Stimulated activated CD4-positive, alpha-beta T cell treated with anti-CD3 and anti-CD28 coated beads, Interleukin-1b, Interleukin-23, amount 100 ng/mL, for 4 hours (primary cell): ENCODE measurements at places on chromosomes 6 and 20.

GRCh38 chr20:22652681-22653588, 68.6 kb upstream of the FOXA2 start:
- no peak for DNase-seq

DNA sequence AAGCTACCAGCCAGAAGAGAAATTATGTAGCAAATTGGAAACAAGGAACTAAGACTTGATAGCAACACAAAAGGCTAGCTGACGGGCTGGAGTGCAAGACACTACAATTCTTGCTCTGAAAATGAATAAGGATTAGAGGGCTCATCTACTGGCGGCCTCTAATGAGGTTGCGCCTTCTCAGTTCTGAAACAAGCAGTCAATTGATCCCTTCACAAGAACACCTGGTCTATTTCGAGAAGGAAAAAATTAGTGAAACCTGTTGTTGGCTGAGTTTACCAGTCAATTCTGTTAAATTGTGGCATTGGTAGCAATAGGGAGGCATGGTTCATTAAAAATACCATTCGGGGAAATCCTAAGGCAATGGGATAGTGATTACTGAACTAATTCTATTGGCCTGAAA, 74.8 kb upstream of the JARID2 start:
- DNase-seq, result no peak

DNA sequence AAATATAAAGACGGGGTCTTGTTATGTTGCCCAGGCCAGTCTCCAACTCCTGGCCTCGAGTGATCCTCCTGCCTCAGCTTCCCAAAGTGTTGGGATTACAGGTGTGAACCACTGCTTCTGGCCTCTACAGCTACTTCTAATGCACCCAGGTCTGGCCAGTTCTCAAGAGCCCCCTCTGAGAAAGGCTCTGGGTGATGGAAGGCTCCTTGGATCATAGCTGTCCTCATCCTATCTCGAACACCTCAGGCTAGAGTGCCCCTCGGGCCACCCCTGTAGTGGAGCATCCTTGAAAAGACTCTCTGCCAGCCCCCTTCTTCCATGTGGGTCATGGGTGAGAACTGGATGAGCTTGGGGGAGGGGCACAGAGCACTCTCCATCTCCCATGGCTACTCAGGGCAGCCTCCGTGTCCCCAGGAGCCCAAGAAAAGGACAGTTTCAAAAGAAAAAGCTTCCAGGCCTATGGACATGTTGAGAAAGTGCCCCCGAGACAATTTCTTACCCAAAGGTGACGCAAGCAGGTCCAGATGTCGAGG, 714 bp upstream of the MYLK2 start:
- DNase-seq, result no peak

DNA sequence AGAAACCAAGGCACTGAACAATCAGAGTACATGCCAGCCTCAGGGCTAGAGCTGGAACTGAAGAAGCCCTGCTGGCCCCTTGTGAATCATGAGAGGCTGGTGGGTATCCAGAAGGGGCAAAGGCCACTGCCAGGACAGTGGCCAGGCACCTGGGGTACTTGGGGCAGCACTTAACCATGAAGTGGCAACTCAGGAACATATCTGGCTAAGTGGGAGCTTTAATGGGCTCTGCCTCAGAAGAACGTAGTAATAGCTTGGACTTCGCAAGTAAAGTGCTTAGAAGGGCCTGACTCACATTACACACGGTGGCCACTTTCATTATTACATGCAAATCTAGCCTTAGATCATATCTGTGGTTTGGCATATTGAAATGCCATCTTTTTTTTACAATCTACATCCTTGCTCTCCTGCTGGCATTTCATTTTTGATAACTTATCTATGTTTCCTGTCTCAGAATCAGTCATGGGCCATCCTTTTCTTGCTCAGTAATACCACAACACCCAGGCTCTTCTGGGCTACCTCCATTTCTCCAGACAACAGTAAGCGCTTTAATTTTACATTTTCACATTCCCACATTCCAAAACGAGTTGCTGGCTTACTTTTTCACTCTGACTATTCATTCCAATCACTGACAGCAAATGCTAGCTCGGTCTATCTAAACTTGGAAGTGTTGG, 21.6 kb downstream of the NAPB start:
- DNase-seq, result no peak

DNA sequence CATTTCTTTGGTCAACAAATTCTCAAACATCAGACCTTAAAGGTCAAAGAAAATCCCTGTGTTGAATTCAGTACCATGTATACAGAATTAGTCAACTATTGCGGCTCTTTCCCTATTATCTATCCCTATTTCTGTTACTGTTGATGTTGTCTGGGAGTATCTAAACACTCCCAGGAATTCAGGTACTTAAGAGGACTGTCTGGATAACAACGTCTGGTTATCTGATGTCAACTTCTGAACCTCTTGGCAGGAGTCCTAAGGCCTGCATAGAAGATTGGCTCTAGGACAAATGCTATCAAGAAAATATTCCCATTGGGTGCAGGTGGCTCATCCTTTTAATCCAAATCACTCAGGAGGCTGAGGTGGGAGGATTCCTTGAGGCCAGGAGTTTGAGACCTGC, 255.6 kb downstream of the KHDC1L start:
- no peak for DNase-seq
